Adrenal gland (tissue), 19 donors: ENCODE measurements at places on chromosomes 7 and 10. TPM values are rescaled to one million over a fixed set of nuclear protein-coding genes. Genes with fewer than 3 reads are reported as not detected.
A peak's percentile ranks its signal among the peaks of the same experiment; 100 is the strongest.

- H3K27ac ChIP-seq = no peak overlapping the region
- DNase-seq = no peak
- H3K27me3 ChIP-seq = no peaks in the 10 kb centered on the region
- H3K4me1 ChIP-seq = no peaks in the 10 kb centered on the region
- H3K4me3 ChIP-seq = no peak overlapping the region
Measured at GRCh38 chr10:78578929-78579328, 489.8 kb upstream of the ZMIZ1 start.

PNLIPRP1 gene
- 0.24 TPM for polyA plus RNA-seq

DNA sequence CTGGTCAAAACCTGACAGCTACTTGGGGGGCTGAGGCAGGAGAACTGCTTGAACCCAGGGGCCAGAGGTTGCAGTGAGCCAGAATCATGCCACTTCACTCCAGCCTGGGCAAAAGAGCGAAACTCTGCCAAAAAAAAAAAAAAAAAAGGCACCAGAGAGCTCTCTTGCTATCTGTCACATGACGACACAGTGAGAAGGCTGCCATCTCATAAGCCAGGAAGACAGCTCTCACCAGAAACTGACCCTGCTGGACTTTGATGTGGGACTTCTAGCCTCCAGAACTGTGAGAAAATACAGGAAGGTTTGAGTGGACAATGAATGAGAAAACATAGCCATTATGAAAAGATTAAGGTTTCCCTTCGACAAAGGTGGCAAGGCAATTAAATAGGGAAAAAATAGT lies 51.1 kb upstream of the KCNIP2 start:
- H3K36me3 ChIP-seq = no peaks in the 10 kb centered on the region
- no peak overlapping the region for H3K4me3 ChIP-seq
- peaks cover 7% of the 10 kb centered on the region for H3K4me1 ChIP-seq
- no peak overlapping the region for H3K27ac ChIP-seq

OR13A1 gene
- polyA plus RNA-seq = not detected

- no peak overlapping the region for H3K27ac ChIP-seq
- no peak for DNase-seq
- H3K27me3 ChIP-seq = no peaks in the 10 kb centered on the region
- H3K4me3 ChIP-seq = no peak overlapping the region
- no peaks in the 10 kb centered on the region for H3K36me3 ChIP-seq
Measured at GRCh38 chr7:95319570-95319969, 4.8 kb downstream of the PON1 start.

ADK gene
- polyA plus RNA-seq = 13.1 TPM

ANXA8L1 gene
- polyA plus RNA-seq = 0.44 TPM

ACBD7 gene
- polyA plus RNA-seq = 0.18 TPM

GRCh38 chr10:16957038-16957437 lies 139.8 kb upstream of the RSU1 start:
- H3K36me3 ChIP-seq = no peaks in the 10 kb centered on the region
- H3K27ac ChIP-seq = no peak overlapping the region
- no peak for DNase-seq
- no peaks in the 10 kb centered on the region for H3K27me3 ChIP-seq

APBB1IP gene
- polyA plus RNA-seq = 4.8 TPM

- no peak overlapping the region for H3K4me3 ChIP-seq
- H3K36me3 ChIP-seq = no peaks in the 10 kb centered on the region
- peak; percentile 61 for DNase-seq
Measured at GRCh38 chr10:86730227-86730626, 26.2 kb upstream of the BMPR1A start.

DNA sequence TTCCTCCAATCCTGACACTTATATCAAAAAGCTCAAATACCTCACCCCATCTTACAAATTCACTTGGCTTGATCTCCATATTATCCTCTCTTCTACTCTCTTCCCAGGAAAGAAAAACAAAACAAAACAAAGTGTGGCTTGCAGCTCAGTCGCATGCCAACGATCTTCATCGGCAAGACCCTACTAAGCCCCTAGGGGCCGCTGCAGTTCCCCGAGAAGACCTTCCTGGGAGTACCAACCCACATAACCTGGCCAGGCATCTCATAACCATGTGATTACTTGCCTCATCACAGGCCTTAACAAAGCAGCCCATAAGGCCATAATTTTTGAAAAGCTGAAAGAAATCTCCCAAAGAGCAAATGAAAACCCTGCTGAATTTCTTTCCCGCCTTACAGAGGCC lies 103.7 kb downstream of the ZNF92 start:
- H3K27me3 ChIP-seq = no peaks in the 10 kb centered on the region
- DNase-seq = peak; percentile 31
- no peaks in the 10 kb centered on the region for H3K36me3 ChIP-seq
- H3K27ac ChIP-seq = no peak overlapping the region
- H3K4me3 ChIP-seq = no peak overlapping the region

DNA sequence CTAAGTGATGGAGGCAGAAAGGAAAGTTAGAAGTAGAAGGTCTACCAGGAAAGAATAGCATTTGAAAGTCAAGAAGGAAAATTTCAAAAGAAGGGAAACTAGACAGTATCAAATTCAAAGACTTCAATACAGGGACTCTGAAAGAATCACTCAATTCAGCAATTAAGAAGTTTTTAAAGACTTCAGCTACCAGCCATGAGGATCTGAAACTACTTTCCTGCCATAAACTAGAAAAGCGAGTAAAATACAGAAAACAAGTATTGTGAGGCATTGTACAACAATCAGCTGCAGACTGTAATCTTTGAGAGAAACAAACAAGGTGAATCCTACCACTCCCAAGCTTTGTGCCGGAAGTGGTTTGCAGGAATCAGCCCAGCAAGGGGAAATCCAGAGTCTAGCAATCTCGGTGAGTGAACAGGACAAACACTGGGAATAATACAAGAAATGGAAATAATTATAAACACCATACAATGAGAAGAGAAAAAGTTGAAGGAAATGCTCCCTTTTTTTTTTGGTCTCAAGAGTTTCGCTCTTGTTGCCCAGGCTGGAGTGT lies 62.4 kb downstream of the ARHGAP12 start:
- no peak overlapping the region for H3K4me3 ChIP-seq
- H3K27me3 ChIP-seq = no peaks in the 10 kb centered on the region
- no peaks in the 10 kb centered on the region for H3K36me3 ChIP-seq
- H3K4me1 ChIP-seq = peaks cover 9% of the 10 kb centered on the region
- H3K27ac ChIP-seq = no peak overlapping the region

SPDYE2 gene
- not detected for polyA plus RNA-seq

- H3K36me3 ChIP-seq = no peaks in the 10 kb centered on the region
- H3K4me3 ChIP-seq = no peak overlapping the region
- no peak overlapping the region for H3K27ac ChIP-seq
- H3K27me3 ChIP-seq = no peaks in the 10 kb centered on the region
Measured at GRCh38 chr10:13270877-13271551, 28.9 kb downstream of the PHYH start.

VSTM4 gene
- polyA plus RNA-seq = 15.1 TPM

PIK3CG gene
- polyA plus RNA-seq = 0.97 TPM

ACTL6B gene
- 0.64 TPM for polyA plus RNA-seq

- H3K27me3 ChIP-seq = no peaks in the 10 kb centered on the region
- no peaks in the 10 kb centered on the region for H3K36me3 ChIP-seq
- no peak for DNase-seq
- H3K4me3 ChIP-seq = no peak overlapping the region
Measured at GRCh38 chr10:125521721-125522680, 161.0 kb downstream of the TEX36 start.

TFPI2 gene
- 27.4 TPM for polyA plus RNA-seq

FOXP2 gene
- 2.4 TPM for polyA plus RNA-seq

CPA2 gene
- 0.94 TPM for polyA plus RNA-seq
